ENCODE measurements at places on chromosomes 3 and 15. TPM values are rescaled to one million over a fixed set of nuclear protein-coding genes. Genes with fewer than 3 reads are reported as not detected.

The COL7A1 gene
- total RNA-seq, result 0.68 TPM

The HGD gene
- 360 TPM for total RNA-seq

The TNNC1 gene
- total RNA-seq, result 0.55 TPM

GRCh38 chr15:50353251-50353974, 1.6 kb downstream of the GABPB1 start:
- no peak for DNase-seq
- H3K4me3 ChIP-seq, result peak overlapping the region; percentile 96
- H3K4me1 ChIP-seq, result peaks cover 29% of the 10 kb centered on the region
- no peaks in the 10 kb centered on the region for H3K27me3 ChIP-seq
- no peaks in the 10 kb centered on the region for H3K36me3 ChIP-seq
- peak overlapping the region; percentile 99 for H3K27ac ChIP-seq

The ACAD11 gene
- 60.9 TPM for total RNA-seq

DNA sequence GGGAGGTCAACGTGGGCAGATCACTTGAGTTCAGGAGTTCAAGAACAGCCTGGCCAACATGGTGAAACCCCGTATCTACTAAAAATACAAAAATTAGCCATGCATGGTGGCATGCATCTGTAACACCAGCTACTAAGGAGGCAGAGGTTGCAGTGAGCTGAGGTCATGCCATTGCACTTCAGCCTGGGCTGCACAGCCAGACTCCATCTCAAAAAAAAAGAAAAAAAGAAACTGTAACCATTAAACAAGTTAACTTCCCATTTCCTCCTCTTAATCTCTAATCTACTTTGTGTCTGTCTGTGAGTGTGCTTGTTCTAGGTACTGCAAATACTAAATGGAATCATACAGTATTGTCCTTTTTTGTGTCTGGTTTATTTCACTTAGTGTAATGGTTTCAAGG, 2.7 kb downstream of the RBM6 start:
- H3K36me3 ChIP-seq, result no peaks in the 10 kb centered on the region
- no peaks in the 10 kb centered on the region for H3K27me3 ChIP-seq
- no peak overlapping the region for H3K4me3 ChIP-seq
- no peaks in the 10 kb centered on the region for H3K4me1 ChIP-seq
- DNase-seq, result no peak

GRCh38 chr3:63482341-63482740, 170.1 kb upstream of the SNTN start:
- H3K27ac ChIP-seq, result no peak overlapping the region
- no peaks in the 10 kb centered on the region for H3K4me1 ChIP-seq
- no peak overlapping the region for H3K4me3 ChIP-seq
- no peaks in the 10 kb centered on the region for H3K27me3 ChIP-seq

- no peak overlapping the region for H3K27ac ChIP-seq
- H3K27me3 ChIP-seq, result no peaks in the 10 kb centered on the region
- no peak for DNase-seq
- no peak overlapping the region for H3K4me3 ChIP-seq
- no peaks in the 10 kb centered on the region for H3K4me1 ChIP-seq
Observed at GRCh38 chr15:64673866-64674265, 101.5 kb downstream of the RBPMS2 start.

The FRMD5 gene
- not detected for total RNA-seq

GRCh38 chr3:54243056-54243931, 120.9 kb downstream of the CACNA2D3 start:
- H3K36me3 ChIP-seq, result no peaks in the 10 kb centered on the region
- no peak overlapping the region for H3K27ac ChIP-seq
- DNase-seq, result no peak
- H3K4me3 ChIP-seq, result peak overlapping the region; percentile 32

The GOLGA8S gene
- 0.37 TPM for total RNA-seq

- no peaks in the 10 kb centered on the region for H3K4me1 ChIP-seq
- H3K27me3 ChIP-seq, result no peaks in the 10 kb centered on the region
- no peak overlapping the region for H3K27ac ChIP-seq
- no peak for DNase-seq
- no peaks in the 10 kb centered on the region for H3K36me3 ChIP-seq
- H3K4me3 ChIP-seq, result no peak overlapping the region
Observed at GRCh38 chr15:75823860-75824613, 19.2 kb upstream of the UBE2Q2 start.

DNA sequence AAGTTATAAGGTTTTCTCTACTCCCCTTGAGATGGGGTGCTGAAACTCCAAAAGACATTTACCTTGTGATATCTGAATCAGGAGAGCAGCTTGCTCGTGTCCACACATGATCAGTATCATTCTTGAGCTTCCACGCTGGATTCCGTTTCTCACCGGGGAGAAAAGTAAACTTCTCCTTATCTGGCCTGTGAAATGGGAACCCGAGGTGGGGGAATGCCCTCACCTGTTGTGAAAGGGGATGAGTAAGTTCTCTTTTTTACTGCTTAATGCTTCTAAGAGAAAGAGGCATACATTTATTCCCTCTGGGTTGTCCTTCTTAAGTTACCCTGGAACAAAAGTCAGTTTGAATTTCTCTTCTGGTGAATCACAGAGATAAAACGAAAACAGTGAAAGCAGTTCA, 440.5 kb upstream of the ADAMTS9 start:
- no peak overlapping the region for H3K4me3 ChIP-seq
- H3K4me1 ChIP-seq, result no peaks in the 10 kb centered on the region
- no peaks in the 10 kb centered on the region for H3K27me3 ChIP-seq
- no peak overlapping the region for H3K27ac ChIP-seq

DNA sequence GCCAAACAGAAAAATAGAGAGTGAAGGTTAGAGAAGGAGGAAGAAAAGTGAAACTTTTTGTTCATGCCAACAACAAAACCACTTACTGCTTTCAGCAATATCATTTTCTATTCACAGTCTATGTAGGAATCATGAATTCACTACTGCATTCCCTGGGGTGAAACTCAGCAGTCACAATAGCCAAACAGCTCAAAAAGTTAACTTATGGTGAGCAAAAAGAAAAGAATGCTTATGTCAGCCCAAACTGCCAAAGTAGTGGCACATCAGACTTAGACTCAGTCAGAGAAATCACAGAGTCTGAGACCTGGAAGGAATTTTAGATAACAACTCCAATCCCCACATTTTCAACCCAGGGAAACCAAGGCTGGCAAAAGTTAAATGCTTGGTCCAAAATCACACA, 238.7 kb upstream of the TMCO5A start:
- no peak overlapping the region for H3K4me3 ChIP-seq
- H3K4me1 ChIP-seq, result no peaks in the 10 kb centered on the region
- no peak overlapping the region for H3K27ac ChIP-seq
- no peaks in the 10 kb centered on the region for H3K27me3 ChIP-seq

GRCh38 chr3:16883057-16883722, 1.6 kb upstream of the PLCL2 start:
- H3K27ac ChIP-seq, result no peak overlapping the region
- H3K4me3 ChIP-seq, result no peak overlapping the region
- no peaks in the 10 kb centered on the region for H3K4me1 ChIP-seq

DNA sequence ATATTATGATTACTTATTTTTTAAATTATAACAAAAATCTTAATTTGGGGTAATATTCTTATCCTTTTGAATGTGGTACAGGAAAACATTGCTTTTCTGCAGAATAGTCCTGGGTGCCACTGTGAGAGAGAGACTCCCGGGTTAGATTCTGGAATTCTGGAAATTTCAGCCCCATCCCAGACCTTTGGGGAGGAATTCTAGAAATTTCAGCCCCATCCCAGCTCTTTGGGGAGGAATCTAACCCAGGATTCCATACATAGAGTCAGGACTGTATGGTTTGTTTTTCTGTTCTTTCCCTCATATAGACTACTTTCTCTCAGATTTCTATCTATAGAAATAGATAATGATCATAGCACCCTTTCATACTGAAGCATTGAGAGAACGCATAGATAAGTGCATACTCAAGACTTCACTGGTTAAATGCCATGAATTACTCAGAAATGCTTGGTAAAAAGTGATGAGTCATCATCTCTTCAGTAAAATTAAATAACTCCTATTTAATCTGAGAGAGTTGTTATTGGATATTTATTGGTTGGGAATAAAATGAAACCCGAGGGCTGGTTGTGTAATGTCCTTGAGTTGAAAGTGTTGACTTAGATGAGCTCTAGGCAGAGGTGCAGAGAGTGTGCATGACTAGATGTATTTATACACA, 8.3 kb downstream of the EIF2AK4 start:
- DNase-seq, result no peak
- H3K27me3 ChIP-seq, result no peaks in the 10 kb centered on the region
- H3K36me3 ChIP-seq, result no peaks in the 10 kb centered on the region
- H3K27ac ChIP-seq, result no peak overlapping the region
- no peak overlapping the region for H3K4me3 ChIP-seq

DNA sequence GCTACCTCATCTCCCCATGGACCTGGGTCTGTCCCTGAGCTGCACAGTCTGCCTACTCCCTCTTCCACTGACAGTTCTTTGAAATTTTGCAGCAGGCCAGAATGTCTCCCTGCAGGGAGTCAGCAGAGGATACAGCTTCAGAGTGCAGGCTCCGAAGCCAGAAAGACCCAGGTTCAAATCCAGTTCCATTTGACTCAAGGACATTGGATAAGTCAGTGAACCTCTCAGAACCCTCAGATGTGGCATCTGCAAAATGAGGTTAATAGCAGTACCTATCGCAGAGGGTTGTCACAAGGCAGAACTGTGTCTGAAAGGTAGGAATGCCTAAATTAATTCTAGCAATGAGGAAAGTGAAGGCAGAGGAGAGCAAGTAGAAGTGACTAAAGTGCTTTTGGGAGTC, 244.4 kb upstream of the TRIM42 start:
- H3K4me3 ChIP-seq, result no peak overlapping the region
- H3K36me3 ChIP-seq, result no peaks in the 10 kb centered on the region
- no peaks in the 10 kb centered on the region for H3K27me3 ChIP-seq
- no peaks in the 10 kb centered on the region for H3K4me1 ChIP-seq
- DNase-seq, result no peak

DNA sequence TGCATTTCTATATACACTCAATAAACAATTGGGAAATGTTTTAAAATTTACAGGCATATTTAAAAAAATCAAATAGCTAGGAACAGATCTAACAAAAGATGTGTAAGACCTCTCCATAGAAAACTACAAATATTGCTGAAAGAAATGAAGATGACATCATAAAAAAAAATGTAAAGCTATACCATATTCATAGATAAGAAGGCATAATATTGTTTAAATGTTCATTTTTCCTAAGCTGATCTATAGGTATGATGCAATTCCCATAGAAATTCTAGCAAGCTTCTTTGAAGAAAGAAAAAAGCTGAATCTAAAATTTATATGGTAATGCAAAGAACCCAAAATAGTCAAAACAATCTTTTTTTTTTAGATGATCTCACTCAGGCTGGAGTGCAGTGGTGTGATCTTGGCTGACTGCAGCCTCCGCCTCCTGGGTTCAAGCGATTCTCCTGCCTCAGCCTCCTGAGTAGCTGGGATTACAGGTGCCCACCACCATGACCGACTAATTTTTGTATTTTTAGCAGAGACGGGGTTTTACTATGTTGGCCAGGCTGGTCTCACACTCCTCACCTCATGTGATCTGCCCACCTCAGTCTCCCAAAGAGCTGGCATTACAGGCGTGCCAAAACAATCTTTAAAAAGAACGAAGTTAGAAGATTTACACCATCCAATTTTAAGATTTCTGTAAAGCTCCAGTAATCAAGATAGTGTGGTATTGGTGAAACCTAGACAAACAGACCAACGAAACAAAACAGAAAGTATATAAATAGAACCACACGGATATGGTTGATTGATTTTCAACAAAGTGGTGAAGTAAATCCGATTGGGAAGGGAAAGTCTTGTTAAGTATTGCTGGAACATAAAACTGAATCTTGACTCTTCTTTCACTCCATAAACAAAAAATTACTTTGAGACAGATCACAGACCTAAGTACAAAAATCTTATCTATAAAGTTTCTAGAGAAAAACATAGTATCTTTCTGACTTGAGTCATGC, 6.3 kb upstream of the BHLHE40 start:
- no peaks in the 10 kb centered on the region for H3K27me3 ChIP-seq
- no peak overlapping the region for H3K4me3 ChIP-seq
- no peak for DNase-seq
- H3K4me1 ChIP-seq, result peaks cover 13% of the 10 kb centered on the region
- H3K27ac ChIP-seq, result peak overlapping the region; percentile 24

The ICE2 gene
- total RNA-seq, result 31.7 TPM

- no peak for DNase-seq
- no peaks in the 10 kb centered on the region for H3K36me3 ChIP-seq
- no peaks in the 10 kb centered on the region for H3K27me3 ChIP-seq
Observed at GRCh38 chr15:50652671-50653070, 33.9 kb downstream of the TRPM7 start.

The ARRDC4 gene
- 8.5 TPM for total RNA-seq

DNA sequence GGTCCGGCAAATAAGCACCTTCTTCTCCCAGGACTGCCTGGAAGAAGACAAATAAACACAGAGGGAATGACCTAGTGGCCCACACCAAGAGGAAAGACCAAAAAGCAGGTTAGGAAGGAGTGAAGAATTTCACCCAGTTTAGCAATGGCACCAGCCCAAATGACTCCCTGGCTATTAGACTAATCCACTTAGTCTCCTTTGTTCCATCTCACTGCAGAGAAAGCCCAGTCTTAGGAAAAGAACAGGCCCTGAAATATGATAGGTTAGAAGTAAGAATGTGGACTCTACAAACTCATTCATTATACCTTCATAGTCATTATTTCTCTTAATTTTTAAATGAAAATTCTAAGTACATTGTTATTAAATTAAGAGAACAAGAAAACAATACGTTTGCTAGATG, 23.2 kb downstream of the SERPINI2 start:
- H3K27ac ChIP-seq, result no peak overlapping the region
- no peak for DNase-seq
- no peaks in the 10 kb centered on the region for H3K27me3 ChIP-seq
- H3K4me3 ChIP-seq, result no peak overlapping the region

The CLDN16 gene
- 0.61 TPM for total RNA-seq

The CCDC33 gene
- not detected for total RNA-seq

GRCh38 chr15:73748730-73749129, 4.4 kb downstream of the INSYN1 start:
- H3K4me3 ChIP-seq, result no peak overlapping the region
- H3K4me1 ChIP-seq, result peaks cover 8% of the 10 kb centered on the region
- no peaks in the 10 kb centered on the region for H3K27me3 ChIP-seq
- H3K27ac ChIP-seq, result no peak overlapping the region
- no peaks in the 10 kb centered on the region for H3K36me3 ChIP-seq

GRCh38 chr3:104642827-104643226, 723.9 kb upstream of the ALCAM start:
- no peak for DNase-seq
- no peak overlapping the region for H3K27ac ChIP-seq
- no peak overlapping the region for H3K4me3 ChIP-seq
- no peaks in the 10 kb centered on the region for H3K4me1 ChIP-seq
- no peaks in the 10 kb centered on the region for H3K36me3 ChIP-seq
- H3K27me3 ChIP-seq, result no peaks in the 10 kb centered on the region

The SEMA5B gene
- 0.12 TPM for total RNA-seq

- no peaks in the 10 kb centered on the region for H3K27me3 ChIP-seq
- no peak overlapping the region for H3K4me3 ChIP-seq
- H3K36me3 ChIP-seq, result no peaks in the 10 kb centered on the region
- H3K4me1 ChIP-seq, result peaks cover 14% of the 10 kb centered on the region
Observed at GRCh38 chr15:41969851-41970431, 2.4 kb downstream of the EHD4 start.

The TRAT1 gene
- total RNA-seq, result 0.27 TPM

The FAM81A gene
- total RNA-seq, result not detected

The COL8A1 gene
- 0.73 TPM for total RNA-seq

Measured in right lobe of liver (tissue), 6 donors.